ENCODE measurements at places on chromosomes 6 and 20.

DNA sequence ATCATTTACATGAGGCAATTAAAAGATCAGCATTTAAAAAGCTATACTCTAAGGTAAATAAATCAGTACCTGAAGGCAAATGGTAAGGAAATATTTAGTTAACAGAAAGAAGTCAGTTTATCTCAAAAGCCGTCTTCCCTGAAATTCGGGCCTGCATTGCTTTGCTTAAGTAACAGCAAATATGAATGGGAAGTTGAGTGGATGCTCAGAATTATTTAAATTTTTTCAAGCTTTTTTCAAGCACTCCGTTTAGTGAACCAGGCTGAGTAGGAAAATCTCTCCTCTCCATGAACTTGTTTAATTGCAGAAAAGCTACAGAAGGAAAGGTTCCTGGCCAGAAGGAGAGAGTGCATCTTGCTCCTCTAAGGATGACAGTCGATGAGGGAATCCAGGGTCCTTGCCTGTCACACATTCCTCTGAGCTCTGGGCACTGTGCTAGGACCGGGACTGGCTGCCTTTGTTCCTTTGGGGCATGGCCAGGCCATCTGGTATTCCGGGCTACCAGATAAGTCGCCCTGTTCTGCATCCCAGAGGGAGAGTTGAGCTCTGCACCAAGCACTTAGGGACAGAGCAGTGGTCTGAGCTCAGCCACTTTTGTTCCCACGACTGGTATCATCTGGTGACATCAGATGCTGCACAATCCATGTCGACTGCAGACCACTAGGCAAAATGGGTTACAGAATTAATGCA is 77.6 kb downstream of the RIN2 start:
- no peak for DNase-seq

GRCh38 chr20:49603209-49603627 is 35.3 kb upstream of the PTGIS start:
- DNase-seq: no peak

GRCh38 chr6:131979515-131980337 is 28.6 kb upstream of the CCN2 start:
- DNase-seq: no peak

- no peak for DNase-seq
Measured at GRCh38 chr6:70864401-70864800, 92.5 kb downstream of the B3GAT2 start.

GRCh38 chr20:1934721-1935573 is 39.7 kb downstream of the SIRPA start:
- DNase-seq: no peak

DNA sequence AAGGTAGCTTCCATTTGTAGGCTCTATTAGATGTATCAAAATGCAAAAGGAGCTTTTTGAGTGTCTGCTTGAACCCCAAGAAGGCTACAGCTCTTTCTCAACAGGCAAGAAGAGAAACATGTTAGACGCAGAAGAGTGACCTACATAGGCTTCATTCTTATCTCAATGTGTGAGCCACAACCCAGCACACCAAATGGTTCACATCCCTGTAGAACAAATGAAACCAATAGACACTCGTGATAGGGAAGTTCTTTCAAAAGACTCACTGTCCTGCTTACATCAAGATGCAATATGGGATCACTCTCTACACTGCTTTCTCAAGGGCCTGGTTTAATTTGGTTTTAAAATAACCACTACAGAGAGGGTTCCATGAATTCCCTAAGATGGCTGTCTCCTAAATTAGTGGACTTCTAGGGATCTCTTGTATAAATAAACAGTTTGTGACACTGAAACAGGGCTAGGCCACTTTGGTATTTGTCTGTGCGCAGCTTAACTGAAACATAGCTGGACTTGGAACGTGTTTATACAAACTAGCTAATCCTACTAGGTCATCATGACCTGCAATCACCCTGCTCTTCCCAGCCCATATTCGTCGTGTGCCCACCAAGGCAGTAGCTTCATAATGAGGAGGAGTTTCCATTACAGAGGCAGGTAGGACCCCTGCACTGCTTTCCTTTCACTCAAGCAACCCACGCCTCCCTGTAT is 225.4 kb upstream of the PREP start:
- no peak for DNase-seq

DNA sequence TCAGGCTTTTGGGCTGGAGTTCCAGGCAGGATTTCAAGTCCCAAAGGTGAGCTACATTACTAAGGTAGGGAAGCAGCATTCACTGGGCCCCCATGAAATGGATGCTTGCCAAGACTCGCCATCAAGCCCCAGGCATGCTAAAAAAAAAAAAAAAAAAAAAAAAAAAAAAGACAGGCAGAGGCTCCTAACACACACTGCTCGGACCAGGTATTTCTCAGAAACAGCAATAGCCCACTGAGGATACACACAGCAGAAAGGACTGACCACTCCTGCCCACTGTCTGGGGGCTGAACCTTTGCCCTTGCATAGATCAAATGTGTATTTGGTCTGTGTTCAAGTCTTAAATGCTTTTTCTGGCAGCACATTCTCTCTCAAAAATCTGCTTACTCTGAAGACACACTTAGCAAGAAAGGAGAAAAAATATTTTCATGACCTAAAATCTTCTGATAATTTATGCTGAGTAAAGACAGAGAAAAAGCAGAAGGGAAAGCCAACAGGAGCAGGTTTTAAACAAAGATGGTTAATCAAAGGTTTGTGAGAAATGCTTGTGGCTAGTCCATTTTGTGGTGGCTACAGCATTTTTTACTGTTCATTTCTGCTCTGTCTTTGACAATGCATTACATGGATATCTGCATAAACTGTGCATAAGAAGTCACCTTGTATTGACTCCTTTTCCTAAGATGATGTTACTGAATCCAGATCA is 37.9 kb upstream of the BEND6 start:
- no peak for DNase-seq

- DNase-seq: no peak
Measured at GRCh38 chr6:72646604-72647485, 25.0 kb downstream of the KCNQ5 start.

- DNase-seq: no peak
Measured at GRCh38 chr20:22555791-22556564, 28.4 kb downstream of the FOXA2 start.

- no peak for DNase-seq
Measured at GRCh38 chr6:80363501-80364122, 257.1 kb downstream of the BCKDHB start.

- DNase-seq: no peak
Measured at GRCh38 chr6:151757506-151757955, 50.0 kb upstream of the ESR1 start.

DNA sequence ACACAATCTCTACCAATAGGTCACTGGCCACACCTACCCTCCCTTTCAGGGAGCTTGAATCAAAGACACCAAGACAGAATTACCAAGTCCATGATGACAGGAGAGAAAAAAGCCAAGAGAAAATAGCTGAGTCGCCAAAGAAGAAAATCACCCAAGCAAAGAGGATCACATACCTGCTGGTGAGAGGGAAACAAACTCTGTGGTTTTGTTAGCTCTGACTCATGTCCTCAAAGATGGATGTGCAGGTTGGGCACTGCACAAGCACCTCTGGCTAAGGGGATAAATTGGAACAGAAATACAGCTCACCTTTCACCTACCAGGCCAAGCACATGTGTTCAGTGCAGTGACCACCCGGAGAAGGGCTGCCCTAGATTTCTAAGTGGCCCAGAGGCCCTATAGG is 114.8 kb downstream of the TFAP2A start:
- no peak for DNase-seq

DNA sequence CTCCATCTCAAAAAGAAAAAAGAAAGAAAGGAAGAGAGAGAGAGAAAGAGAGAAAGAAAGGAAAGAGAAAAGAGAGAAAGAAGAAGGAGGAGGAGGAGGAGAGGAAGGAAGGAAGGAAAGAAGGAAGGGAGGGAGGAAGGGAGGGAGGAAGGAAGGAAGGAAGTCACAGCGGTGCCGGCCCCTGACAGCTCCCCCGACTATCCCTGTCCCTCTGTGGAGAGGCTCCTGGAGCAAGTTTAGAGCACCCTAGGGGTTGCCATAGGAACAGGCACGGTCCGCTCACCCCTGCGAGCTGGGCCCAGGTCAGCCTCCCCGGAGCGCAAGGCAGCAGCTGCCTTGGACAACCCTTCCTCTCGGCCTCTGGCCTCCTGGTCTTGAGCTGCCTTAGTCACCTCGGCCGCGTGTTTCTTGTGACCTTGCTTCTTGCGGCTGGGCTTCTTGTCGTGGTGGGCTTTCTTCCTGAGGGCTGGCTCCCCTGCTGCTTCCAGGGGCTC is 6.8 kb downstream of the BNIP5 start:
- DNase-seq: no peak

DNA sequence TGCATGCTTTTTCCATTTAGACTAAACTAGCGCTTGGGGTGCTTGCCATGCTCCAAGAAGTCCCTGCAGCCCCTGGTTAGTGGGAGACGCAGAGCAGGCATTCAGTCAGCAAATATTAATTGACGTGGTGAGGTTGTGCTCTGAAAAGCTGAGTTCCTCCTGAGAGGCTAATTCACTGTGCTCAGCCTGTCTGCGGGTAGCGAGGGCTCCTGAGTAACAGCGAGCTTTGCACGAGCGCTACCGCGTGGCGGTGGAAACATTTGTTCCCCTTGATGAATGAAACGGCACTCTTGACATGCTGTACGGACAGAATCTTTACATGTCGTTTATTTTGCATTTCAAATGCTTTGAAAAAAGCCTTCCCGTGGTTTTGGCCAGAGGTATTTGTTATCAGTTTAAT is 170.6 kb upstream of the AGPAT4 start:
- DNase-seq: no peak

GRCh38 chr20:45701104-45701503 is 734 bp upstream of the WFDC13 start:
- no peak for DNase-seq

- DNase-seq: no peak
Measured at GRCh38 chr20:50278684-50279531, 88.3 kb downstream of the CEBPB start.

DNA sequence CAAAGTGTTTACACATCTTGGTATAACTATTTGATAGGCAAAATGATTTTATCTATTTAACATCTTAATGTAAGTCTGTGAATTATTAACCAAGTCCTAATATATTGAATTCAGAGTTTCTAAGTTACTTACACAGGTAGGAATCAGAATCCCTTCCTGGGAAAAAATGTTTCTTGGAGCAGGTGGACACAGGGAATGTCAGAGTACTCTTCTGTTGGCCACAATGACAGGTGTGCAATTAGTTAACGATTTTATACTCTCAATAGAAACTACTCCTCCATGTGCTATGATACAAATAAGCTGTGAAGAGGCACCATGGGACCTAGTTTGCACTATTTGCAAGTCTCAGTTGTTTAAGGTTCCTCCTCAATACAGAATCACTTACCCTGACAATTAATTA is 821 bp upstream of the TAAR5 start:
- DNase-seq: no peak

DNA sequence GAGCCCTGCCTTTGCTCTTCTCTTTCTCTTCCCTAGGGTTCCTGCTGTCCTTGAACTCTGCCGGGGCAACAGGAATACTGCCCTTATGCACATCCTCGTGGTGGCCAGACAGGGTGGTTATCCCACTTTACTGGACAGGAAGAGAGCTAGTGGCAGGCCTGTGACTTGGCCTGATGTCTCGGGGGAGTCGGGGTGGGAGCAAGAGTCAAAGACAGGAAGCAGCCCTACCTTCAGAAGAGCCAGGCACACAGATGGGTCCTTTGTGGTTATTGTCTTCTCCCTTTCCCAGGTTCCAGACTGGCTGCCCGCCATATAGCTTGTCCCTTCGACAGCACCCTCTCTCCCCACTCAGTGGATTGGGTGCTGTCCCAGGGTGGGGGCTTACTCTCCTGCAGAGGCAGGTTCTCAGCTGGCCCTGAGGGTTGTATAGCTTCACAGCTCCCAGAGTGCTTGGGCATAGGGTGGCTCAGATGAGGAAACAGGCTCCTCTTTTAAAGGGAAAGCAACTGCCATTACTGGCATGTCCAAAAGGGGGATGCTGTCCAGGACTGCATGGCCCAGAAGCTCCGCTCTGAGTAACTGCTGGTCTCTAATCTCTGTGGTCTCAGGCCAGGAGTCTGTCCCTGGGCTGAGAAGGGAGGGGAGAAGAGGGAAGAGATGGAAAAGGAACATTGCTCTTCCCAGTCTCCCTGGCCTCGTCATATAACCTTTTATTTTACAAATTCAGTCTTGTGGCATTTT is 17.3 kb downstream of the PLCG1 start:
- DNase-seq: no peak

DNA sequence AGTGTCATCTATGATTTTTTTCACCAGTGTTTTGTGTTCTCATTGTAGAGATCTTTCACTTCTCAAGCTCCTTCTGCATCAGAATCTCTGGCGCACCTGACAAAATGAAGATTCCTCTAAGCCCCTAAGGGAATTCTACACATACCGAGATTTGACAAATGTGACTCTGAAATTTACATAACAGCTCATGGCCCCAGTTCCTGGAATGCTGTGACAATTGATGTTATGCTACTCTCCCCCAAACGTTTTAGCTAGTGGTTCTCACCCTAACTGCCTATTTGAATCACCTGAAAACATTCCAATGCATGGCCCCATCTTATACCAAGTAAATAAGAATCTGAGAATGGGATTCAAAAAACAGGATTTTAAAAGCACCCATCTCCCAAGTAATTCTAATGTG is 162.1 kb upstream of the FKBP1C start:
- DNase-seq: no peak

DNA sequence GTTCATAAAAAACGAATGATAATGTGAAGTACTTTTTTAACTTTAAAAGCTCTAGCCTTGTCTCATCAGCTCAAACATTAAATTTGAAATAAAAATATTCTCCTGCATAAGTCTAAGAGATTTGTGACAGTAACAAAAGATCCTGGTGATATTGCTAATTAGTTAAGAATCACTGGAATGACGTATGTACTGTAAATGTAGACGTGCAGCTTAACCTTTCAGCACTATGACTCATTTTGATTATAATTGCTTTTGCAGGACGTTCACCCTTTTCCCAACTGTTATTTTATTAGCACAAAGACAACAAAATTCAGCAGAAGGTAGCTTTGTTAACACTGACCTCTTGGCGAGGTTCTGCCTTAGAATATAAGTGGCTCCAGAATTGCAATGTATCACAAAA is 68.6 kb downstream of the TENT5A start:
- no peak for DNase-seq

- no peak for DNase-seq
Measured at GRCh38 chr6:163414946-163415619, 565 bp downstream of the QKI start.

DNA sequence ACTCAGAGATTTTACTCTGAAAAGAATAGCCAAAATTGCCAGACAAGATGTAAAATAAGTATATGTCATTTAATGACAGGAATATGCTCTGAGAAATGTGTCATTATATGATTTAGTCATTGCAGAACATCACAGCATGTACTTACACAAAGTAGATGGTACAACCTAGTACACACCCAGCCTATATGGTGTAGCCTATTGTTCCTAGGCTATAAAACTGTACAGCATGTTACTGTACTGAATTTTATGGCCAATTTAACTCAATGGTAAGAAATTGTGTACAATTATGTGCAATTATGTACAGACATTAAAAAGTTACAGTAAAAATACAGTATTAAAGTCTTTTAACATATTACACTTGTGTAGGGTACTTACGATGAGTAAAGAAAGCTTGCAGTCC is 311.9 kb upstream of the EPHA7 start:
- DNase-seq: no peak

- DNase-seq: no peak
Measured at GRCh38 chr6:123017104-123017682, 21.2 kb downstream of the CLVS2 start.
